ENCODE measurements at places on chromosomes 3 and 15.

GRCh38 chr3:73259291-73259690, 197.8 kb downstream of the EBLN2 start:
- no peak for DNase-seq

DNA sequence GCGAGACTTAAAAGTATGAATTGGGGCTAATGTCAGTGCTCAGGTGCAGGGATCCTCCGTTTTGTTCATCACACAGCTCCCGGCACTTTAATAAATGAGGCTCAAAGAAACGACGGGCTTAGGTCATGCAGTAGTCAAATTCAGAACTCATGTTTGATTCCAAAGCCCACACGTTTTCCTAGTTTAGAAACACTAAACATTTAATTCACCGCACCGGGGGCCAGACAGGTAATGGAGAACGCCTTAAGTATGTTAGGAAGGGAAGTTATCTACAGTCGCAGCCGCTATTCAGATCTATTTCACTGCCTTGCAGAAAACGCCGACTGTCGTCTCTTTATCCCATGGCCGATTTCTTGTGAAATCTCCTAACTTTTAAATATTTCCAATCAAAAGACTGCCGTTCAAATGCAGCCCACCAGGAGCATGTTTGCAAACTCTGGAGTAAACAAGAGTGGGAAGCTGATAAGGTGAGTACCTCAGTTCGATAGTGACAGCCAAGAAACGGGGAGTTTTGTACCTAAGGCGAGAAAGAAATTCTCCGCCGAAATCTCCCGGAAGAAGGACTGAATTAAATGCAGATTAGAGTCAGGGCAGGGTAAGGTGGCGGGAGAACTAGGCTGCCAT, 569 bp downstream of the HIGD2B start:
- DNase-seq, result no peak

- no peak for DNase-seq
These were observed 200.2 kb upstream of the LRRC3B start for GRCh38 chr3:26422415-26422814.

DNA sequence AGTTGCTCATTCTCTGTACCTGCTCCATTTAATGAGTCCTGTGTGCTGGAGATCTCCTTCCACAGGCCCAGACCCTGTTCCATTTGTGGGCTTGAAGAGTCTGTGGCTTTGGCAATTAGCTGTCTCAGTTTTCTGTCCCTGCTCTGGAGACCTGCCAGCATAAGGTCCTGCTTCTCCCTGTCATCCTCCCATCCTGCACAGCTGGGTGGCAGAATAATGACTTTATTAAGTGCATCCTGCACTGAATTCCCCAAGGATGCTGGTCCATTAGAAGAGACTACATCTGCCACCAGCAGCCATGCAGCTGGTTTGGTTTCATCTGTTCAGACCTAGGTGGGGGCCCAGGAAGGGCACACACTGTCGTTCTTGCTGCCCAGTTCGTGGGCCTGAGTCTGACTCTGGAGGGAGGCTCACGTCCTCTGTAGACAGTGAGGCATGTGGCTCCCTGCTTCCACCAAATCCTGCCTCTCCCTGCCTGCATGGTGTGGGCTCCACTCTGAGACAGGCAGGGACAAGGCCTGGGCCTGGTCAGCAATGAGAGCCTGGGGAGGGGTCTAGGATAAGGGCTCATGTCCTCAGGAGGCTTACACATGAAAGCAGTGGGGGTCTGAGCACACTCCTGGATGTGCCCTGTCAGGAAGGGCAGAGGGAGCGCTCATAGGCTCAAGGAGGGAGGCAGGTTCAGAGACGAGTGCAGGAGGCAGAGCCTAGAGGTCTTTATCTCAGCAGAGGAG, 78.4 kb upstream of the PRR23E start:
- no peak for DNase-seq

DNA sequence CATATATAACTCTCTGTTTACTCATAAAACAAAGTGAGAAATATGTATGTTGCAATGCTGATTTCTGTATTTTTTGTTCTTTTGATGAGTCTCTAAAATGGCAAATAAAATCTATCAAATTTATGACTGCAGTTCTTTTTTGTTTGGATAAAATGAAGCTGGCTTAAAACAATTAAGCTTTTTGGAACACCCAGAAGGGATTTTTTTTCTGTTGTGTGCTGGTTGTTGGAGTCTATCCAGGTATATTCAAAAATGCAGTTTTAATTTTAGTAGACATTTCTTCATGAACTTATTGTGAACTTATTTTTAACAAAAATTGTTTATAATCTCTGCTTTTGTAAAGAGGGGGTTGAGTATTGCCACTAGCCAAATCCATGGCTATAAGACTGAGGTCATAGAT, 405.5 kb downstream of the RAP2B start:
- no peak for DNase-seq

- DNase-seq, result no peak
These were observed 149.6 kb upstream of the TLE3 start for GRCh38 chr15:70247281-70247680.

DNA sequence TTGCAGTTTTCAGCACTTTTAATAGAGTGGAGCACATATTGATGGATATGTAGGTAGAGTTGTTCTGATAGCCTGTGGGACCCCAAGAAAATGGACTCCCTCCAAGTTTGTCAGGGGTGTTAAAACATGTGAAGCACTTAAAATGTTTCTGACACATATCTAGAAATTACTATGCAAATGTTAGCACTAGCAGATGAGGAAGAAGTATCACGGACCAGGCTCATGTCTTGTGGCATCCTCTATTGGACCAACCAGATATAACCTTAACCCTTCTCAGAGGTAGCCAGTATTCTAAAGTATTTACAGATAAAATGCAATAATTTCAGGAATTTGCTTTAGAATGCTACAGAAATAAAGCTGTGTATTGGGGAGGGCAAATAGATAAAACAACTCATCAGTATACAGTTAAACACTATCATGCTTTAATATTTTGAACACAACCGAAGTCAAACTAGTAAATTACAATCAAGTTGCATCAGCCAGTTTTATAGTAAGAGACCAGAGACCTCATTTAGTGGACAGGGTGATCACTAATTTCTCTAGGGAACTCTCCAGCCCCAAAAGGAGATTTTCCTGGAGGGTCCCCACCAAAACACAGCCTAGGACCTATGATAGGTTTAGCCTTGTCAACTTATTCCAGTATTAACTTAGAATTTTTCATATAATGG, 57.2 kb upstream of the FBN1 start:
- no peak for DNase-seq

GRCh38 chr3:171606151-171606751, 146.0 kb upstream of the TNIK start:
- no peak for DNase-seq

DNA sequence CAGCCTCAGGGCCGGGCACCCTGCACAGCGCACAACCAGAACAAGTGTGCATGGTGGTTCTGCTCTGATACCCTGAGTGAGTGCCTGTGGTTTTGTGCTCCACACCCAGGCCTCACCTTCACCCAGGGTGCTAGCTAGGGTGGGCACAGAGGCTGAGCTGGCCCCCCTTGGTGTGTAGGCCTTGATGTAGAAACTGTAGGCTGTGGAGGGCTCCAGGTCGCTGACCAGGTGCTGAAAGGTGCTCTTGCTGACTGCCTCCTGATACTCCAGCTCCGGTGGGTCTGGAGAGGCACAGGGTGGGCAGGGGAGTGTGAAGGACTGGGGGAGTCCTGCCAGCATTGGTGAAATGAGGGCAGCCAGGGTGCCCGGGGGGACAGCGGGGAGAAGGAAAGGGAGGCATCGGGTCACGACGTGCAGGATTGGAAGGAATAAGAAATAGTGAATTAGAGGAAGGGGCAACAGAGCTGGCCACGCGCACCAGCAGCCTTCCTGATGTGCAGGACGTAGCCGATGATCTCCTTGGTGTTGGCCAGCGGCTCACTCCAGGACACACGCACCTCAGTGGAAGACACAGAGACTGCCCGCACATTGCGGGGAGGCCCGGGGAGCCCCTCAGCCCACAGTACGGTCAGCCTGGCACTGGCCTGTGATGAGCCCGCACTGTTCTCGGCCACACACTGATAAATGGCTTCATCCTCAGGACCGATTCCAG, 26.6 kb downstream of the RNU5B-1 start:
- DNase-seq, result no peak

DNA sequence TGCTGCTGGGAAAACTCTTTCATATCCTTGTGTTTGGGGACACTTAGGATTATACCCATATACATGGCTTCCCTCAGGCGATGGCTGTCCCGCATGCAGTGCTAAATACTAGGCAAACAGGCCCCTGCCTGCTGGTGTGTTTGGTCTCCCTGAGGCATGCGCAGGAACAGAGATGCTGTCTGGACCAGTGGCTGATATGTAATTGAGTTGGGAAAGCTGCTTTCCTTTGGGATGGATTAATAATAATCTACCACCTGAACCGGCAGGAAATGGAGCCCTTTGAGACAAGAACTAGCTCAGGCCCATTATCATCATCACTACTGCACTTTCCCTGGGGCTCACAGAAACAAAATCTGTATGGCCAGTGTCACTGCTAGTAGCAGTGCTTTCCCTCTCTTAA, 18.0 kb downstream of the ZDHHC3 start:
- no peak for DNase-seq

- DNase-seq, result peak; percentile 82
These were observed 162.9 kb downstream of the CHSY1 start for GRCh38 chr15:101088788-101089578.

GRCh38 chr3:88312256-88312655, 162.5 kb downstream of the C3orf38 start:
- DNase-seq, result no peak

DNA sequence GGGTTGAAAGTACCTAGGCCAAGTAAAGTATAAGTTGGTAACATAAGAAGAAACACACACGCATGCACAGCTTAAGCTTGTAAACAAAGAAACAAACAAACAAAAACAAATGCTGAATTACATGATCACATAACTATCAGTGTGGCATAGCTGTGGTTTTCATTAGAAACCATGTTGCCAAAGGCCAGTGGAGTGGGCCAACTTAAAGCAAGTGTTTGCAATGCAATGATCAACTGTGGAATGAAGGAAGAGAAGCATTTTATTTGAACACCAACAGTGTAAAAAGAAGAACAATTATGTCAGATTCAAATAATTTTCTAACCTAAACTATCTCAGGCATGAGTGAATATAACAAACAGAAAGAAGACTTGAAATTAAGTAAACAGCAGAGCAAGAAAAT, 199.4 kb upstream of the STRIT1 start:
- DNase-seq, result no peak

GRCh38 chr3:136860541-136860940, 1.5 kb upstream of the NCK1 start:
- DNase-seq, result peak; percentile 10

DNA sequence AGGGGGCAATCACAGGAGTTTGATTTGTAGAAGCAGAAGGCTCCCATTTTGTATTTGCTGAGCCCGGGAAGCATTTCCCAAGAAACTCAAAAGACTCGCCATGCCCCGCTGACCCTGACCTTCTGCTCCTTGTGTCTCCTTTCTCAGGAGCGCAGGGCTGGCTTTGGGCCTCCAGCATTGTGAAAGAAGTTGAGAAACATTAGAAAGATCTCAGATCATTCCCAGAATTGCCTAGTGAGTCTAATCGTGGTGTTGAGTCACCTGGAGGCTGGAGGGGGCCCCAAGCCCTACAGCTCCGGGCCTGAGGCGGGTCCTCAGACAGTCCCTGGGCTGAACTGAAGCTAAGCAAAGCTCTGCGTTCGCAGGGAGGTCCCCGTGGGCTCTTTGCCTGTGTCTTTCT, 10.9 kb upstream of the PIGZ start:
- DNase-seq, result no peak

GRCh38 chr3:156382458-156383346, 172.2 kb downstream of the SSR3 start:
- peak; percentile 24 for DNase-seq

DNA sequence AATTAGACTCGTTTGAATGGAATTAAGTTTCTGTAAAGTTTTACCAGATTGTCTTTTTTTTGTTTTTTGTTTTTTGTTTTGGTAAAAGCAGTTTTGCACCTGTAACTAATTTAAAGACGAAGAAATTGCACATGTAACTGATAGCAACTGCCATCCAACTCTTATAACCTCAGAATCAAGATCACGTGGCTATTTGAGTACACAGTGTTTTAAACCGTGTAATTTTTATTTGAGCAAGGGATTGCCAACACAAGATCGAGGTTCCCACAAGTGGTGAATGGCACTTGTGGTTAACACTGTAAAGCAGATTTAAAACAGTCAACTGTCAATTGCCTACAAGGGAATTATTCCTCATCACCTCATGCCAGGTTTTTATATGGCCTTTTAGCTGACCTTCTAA, 67.3 kb downstream of the PPARG start:
- no peak for DNase-seq

- no peak for DNase-seq
These were observed 13.0 kb downstream of the NIPA2 start for GRCh38 chr15:22851513-22851912.

DNA sequence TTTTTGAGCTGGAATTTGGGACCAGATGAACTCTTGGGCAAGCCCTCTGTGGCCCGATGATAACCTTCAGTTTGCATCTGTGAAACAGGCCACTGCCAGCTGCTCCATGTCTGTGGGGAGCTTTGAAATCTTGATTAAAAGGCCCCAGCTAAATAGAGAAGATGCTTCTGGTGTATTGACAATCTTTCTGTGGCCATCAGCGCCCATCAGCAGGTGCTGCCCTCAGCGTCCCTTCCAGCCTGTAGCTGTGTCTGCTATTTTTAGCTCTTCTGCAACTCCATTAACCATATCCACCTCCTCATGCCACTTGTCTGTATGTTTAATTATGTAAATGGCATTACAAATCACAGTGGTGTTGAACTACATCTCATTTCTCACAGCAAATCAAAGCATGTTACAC, 54.0 kb downstream of the CHCHD6 start:
- DNase-seq, result no peak

GRCh38 chr15:67832897-67833709, 6.7 kb downstream of the RNU6-1 start:
- peak; percentile 30 for DNase-seq

- DNase-seq, result no peak
These were observed 666 bp downstream of the SNX33 start for GRCh38 chr15:75648156-75649000.

DNA sequence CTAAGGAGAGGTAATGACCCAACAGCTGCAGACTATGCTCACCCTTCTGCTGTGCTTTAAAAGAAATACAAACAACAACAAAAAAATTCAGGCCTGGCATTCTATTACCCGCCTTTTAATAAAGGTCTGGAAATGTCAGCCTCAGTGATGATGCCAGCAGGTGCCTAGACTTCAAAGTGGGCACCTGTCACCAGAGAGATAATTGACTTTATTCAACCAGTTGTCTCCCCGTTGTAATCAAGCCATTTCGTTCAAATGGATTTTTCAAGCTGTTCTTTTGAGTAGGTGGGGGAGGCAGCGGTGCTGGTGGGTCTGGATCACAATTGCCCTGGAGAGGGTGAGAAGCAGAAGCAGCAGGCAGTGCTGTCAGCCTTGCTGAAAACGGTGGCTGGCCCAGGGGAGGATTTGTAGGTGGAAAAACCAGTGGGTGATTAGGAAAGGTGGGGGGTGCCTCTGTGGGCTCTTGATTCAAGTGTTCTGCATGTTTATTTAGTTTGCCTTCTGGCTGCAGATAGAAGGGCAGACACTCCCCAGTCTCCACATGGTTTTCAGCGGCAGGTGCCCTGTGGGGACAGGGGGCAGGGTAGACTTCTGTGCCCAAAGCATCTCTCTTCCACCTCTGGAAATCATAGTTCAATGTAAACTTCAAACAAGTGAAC, 300.2 kb upstream of the SLCO3A1 start:
- DNase-seq, result no peak

- no peak for DNase-seq
These were observed 11.0 kb downstream of the MAPK6 start for GRCh38 chr15:52030010-52030409.

Data from natural killer cell (primary cell).